ENCODE measurements at places on chromosomes 11 and 22.
A peak's percentile ranks its signal among the peaks of the same experiment; 100 is the strongest.

GRCh38 chr11:125931668-125932067, 14.2 kb upstream of the VSIG10L2 start:
- DNase-seq = no peak

DNA sequence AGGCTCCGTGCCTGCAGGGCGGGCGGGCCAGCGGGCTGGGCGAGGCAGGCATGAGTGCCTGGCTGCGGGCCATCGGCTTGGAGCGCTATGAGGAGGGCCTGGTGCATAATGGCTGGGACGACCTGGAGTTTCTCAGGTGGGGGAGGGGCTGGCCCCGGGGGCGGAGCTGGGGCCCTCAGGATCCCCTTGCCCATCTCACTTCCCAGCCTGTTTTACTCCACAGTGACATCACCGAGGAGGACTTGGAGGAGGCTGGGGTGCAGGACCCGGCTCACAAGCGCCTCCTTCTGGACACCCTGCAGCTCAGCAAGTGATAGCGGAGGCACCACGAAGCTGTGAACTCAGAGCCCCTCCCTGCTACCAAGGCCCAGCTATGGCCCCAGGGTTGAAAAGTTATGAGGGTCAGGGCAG, 5.9 kb downstream of the PHOX2A start:
- DNase-seq = peak; percentile 49

DNA sequence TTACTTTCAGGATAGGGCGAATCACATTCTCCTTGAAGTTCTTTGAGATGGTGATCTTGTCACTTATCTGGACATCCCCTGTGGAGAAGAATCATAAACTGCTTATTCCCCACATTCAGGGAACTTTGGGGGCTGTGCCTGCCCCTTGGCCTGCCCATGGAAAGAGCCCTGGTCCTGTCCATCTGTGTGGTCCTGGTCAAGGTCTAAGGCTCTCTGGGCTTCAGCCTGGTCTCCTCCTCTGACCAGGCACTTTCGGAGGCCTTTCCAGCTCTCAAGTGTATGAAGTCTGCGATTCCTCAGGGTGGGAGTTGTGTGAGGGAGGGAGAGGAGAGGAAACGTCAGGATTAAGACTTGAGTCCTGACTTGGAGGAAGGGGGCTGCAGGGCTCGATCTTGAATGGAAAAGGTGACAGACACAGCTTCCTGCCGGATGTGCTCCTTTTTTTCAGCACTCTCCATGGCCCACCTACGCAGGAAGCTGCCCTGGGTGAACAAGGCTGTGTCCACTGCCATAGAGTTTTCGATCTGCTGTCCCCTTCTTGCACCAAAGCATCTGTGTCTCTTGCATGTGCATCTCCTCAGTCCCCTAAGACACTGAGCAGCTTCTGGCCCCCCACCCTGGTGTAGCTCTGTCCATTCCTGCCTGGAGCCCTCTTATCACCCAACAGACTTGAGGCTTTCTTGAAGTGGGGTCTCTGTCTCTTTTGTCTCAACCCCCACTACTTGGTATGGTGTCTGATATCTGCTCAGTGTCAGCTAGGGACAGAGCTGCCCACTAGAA, 50.8 kb upstream of the PHOX2A start:
- no peak for DNase-seq

GRCh38 chr11:69257134-69257533, 36.8 kb upstream of the MYEOV start:
- DNase-seq = no peak

Measured in CD4-positive, alpha-beta T cell treated with Interleukin-1 beta for 1 hour (primary cell).